ENCODE measurements at places on chromosomes 5 and 9.

DNA sequence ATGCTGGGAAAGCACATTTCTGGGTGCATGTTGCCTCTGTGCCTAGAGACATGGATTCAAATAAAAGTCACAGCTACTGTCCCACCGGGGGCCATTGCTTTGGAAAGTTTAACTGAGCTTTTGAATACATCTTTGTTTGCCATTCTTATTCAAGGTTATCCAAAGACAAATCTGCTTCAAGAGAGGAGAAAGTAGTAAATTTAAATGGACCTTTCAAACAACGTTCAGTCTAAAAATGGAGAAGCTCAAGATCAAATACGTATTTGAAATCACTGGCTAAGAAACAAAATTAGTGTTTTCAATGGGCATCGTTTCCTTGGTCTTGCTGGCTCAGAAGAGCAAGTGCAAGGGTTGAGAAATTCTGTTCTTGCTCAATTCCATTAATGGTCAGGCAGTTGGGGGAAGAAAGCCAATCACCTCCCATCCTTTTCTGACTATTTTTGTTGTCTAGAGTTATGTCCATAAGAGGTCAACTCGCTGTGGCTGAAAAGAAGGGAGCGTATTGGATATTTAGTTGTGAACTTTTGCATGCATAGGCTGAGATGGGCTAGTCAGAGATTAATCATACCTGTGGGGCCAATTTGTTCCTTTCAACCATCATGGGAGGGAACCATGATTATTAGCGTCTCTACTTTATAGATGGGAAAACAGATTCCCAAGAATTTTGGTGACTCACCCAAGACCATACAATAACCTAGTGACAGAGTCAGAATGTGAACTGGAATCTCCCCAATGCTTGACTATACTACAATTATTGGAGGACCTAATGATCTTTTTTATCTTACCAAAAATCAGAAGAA is 276.2 kb upstream of the TNC start:
- DNase-seq, result no peak

DNA sequence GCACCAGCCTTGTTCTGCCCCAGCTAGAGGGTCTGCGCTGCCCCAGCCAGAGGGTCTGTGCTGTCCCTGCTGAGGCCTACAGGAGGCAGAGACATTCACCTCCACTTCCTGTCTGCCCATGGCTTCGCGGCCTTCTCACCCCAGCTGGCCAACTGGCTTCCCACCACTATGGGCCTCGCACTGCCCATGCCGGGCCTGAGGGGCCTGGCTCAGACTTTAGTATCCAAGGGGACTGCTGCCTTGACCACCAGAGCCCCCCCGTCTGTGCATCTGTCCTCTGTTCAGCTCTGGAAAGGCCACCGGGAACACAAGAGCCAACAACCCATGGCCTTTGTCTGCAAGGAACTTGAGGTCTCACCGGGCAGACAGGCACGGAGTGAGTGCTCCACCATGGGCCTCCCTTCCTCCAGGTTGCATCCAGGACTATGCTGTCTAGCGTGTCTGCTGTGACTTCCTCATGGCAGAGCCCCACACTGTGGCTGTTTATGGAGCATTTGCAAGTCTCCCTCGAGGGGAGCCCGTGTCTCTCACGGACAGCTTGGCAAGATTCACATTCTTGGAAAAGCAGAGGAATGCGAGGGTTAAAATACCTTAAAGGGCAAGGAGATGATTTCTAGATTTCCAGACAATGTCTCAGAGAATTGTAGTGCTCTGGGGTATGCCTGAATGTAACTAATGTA is 1.7 kb downstream of the DCANP1 start:
- no peak for DNase-seq

GRCh38 chr5:137794863-137795262 is 40.7 kb upstream of the HNRNPA0 start:
- no peak for DNase-seq

DNA sequence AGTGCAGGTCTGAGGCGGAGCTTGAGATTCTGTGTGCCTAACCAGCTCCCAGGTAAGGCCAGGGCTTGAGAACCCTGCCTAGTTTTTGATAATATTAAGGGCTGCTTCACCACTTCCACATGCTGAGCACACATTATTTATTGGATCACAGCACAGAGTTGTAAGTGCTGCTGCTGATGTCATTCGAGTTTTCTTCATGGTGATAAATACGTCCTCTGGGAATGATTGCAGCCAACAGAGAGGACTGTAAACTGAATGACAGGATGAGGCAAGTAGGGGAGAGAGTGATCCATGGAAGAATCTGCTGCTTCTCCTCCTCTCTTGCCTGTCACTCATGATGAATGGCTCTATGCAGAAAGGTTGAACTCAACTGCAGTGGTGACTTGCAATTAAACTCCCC is 77.9 kb upstream of the VPS13A start:
- DNase-seq, result no peak

DNA sequence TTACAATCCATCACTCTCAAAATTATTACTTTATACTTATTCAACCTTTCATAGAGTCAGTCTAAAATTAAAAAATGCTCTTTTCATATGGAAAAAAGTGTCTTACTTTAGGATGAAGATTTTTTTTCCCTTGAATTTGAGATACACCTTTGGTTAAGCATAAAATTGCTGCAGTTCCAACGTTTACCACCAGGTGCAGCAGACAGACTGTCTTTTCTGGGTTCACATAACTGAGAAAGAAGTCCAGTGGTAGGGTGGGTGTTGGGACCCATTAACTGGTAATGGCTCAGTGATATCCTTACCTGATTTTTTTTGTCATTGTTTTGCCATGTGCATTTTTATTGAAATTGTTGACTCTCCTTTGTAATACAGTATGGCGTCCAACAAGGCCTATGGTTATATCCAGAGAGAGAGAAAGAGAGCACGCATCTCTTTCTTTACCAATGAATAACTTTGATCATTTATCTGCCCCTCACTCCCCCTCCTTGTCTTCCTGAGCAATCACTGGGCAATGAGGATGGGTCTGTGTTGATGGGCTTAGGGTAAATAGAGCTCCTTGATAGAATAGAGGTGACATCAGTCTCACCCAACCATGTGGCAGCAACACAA is 98.4 kb downstream of the FBXL7 start:
- DNase-seq, result peak; percentile 6

- peak; percentile 81 for DNase-seq
Measured at GRCh38 chr9:78031893-78032729, 500 bp upstream of the GNAQ start.

DNA sequence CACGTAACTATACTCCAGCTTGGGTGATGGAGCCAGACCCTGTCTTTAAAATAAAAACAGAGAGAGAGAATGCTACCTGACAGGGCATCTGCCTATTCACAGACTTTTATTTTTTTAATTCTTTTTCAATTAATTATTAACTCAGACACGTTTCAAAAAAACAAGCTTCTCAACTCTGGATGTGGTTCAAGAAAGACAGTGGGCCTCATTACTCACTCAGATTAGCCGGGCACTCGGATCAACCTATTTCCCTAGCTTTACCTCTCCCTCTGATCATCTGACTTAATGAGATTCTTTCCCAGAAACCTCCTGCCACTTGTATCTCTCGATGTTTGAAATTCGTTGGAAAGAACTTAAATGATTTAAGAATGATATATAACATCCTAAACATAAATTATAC is 134.1 kb downstream of the TRPM6 start:
- DNase-seq, result no peak

DNA sequence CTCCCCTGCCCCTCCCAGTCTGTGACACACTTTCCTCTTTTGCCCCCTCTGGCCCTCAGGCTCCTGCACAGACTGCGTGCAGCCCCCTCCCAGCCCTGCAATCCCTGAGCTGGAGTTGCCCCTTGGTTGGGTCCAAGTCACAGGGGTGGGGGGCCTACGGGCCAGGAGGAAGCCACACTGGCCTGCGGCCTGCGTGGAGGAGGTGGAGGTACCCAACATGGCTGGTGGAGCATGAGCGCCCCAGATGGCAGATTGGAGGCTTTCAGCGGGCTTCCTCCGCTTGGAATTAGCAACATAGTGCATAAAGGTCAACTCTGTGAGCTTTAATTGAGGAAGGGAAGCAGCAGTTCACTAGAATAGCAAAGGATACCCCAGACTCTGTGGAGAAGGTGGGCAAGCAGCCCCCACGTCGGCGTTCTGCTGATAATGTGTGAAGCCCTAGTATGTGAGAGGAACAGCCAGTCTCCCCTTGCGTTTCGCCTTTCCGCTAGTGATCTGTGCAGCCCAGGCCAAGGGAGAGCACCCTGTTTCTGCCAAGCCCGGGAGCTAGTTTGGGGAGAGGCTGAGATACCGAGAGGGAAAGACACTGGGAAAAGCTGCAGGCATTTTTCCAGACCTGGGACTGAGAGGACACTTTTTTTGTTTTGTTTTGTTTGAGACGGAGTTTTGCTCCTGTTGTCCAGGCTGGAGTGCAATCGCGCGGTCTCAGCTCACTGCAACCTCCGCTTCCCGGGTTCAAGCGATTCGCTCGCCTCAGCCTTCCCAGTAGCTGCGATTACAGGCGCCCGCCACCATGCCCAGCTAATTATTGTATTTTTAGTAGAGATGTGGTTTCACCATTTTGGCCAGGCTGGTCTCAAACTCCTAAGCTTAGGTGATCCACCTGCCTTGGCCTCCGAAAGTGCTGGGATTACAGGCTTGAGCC is 35.3 kb upstream of the MACIR start:
- no peak for DNase-seq

- DNase-seq, result no peak
Measured at GRCh38 chr5:64958757-64959391, 190.1 kb downstream of the CWC27 start.

- no peak for DNase-seq
Measured at GRCh38 chr5:69522035-69522434, 29.4 kb downstream of the OCLN start.

DNA sequence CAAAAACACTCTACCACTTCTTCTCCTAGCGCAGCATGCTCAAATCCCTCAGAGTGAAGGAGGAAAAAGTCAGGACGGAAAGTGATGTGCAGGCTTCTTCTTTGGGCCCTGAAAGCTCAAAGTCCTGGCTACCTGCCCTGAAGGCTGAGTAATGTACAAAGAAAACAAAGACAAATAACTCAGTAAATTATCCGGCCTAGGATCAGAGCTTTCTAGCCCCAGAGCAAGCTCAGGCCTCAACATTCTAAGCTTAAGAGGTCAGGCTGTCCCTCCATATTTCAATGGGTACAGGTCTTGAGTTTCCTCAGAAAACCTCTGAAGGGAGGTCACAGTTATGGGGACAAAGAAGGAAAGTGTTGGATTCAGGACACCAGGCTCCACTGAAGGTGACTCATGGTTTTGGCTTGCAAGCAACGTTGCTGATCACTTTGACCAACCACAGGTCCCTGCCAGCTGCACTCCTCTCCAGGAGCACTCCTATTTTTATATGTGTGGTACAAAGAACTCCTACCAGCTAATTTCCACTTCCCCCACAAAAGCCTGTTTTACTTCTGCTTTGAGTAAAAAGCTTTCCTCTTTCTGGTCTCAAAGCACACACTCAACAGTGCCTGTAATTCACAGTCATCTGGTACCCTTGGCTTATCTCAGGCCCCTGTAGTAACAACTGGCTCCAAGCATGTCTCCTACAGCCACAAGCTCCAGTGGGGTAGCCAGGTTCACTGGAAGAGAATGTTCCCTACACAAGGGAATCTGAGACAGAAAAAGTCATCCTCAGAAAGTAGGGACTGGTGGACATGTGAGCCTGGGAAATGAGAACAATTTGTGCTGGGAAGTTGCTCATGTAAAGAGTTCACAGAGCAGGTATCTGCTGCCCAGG is 115.7 kb downstream of the UGCG start:
- no peak for DNase-seq

DNA sequence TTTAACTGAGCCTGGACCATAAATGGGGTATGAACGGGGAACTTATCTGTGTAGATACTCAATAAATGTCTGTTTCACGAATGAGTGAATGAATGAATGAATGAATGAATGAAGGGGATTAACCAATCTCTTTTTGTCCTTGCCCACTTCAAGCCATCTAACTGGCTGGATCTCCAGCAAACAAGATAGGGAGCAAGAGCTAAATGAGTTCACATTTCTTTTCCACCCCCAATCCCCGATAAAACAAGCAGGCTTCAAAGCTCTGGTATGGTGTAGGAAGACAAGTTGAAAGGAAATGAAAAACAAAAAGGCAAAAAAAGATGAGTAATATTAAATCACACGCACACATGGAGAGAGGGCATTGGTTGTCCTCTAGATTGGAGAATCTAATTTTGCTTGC is 84.0 kb downstream of the CMYA5 start:
- DNase-seq, result no peak

- no peak for DNase-seq
Measured at GRCh38 chr5:168282120-168282519, 9.3 kb upstream of the WWC1 start.

- peak; percentile 22 for DNase-seq
Measured at GRCh38 chr9:109320331-109320741, 523 bp downstream of the EPB41L4B start.

DNA sequence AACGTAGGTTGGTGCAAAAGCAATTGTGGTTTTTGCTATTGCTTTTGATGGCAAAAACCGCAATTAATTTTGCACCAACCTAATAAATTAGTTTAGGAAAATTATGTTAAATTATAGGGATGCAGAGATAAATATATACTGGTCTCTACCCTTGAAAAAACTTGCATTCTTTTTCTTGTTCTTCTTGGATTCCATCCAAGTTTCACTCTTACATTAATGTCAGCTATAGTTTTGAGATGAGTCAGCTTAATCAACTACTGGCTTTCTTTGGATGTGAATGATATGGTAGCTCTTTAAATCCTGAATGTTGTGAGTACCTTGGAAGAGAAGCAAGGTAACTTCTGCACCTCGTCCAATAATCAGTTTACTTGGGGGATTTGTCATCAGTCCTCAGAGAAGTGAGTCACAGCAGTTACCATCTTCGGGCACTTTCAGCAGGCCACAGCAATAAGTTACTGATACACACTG is 549.0 kb upstream of the ZNF608 start:
- DNase-seq, result no peak

Measured in stimulated activated CD4-positive, alpha-beta T cell treated with anti-CD3 and anti-CD28 coated beads, Interleukin-2, amount 100 ng/mL, for 24 hours (primary cell).